ENCODE measurements at places on chromosomes 3 and 15. TPM values are rescaled to one million over a fixed set of nuclear protein-coding genes. Genes with fewer than 3 reads are reported as not detected.
A peak's percentile ranks its signal among the peaks of the same experiment; 100 is the strongest.

- DNase-seq, result no peak
These were observed 172.1 kb downstream of the POLR2M start for GRCh38 chr15:57878573-57878972.

- no peak for DNase-seq
These were observed 28.4 kb downstream of the RASGRP1 start for GRCh38 chr15:38536201-38536676.

DNA sequence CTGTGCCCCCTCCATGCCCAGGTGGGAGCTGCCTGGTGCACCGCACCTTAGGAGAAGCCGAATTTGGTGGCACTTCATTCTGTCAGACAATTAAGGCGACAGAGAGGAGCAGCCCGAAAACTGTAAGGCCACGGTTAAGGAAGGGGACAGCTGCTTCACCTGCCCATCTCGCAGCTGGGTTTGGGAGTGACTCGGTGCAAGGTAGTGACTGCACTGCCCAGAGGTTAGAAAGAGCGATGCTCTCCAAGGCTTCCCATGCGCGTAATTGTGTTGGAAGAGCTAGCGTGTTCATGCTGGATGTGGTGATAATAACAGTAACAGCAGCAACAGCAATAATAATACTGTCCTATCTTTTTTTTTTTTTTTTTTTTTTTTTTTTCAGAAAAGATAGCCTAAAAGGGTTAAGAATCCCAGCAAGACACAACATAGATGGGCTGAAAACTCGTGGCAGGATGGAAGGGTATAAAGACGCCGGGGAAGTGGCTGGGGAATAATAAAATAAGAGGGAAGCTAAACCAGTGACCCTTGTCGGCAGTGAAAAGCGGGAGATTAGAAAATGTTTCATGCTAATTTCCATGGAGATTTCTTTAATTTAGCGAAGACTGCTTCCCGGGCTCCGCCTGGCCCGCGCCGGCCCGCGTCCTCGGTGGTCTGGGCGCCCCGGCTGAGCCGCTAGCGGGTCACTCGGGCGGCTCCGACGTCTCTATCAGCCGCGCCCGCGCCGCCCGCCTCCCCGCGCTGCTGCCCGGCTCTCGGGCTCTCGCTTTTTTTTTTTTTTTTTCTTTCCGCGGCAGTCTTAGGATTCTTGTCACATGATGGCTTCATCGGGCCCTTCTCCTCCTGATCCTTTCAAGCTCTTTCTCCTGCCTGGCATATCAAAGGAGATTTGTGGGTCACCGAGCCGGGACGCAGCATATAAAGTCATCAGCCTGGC is 617.1 kb downstream of the NR2F2 start:
- DNase-seq, result no peak

- DNase-seq, result no peak
These were observed 22.4 kb downstream of the IDH2 start for GRCh38 chr15:90079619-90080457.

- no peak for DNase-seq
These were observed 10.4 kb downstream of the ARF4 start for GRCh38 chr3:57586778-57587177.

DNA sequence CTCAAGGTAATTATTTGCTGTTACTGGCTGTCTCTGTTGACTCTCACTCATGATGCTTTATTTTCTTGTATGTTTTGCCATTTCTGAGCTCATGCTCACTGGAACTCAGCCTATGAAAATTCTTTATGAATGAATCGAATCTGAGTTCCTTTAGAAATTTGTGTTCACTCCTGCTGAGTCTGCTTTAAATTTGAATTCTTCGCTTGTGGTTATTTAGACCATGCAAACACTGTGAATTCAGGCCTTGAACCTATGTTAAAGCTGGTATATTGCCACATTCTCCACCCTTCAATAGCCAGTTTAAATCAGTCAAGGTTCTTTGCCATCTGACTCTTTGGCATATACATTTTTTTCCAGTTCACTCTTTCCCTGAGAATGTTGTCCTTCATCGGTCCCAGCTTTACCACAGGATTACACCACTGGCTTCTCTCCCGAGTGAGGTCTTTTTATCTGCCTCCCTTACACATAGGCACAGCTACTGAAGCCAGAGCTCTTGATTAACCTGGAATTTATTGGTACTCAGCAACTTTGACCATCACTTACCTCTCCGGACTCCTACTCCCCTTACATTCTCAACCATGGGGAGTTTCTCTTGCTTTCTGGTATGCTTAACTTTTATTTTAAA is 400.6 kb downstream of the VPS13C start:
- DNase-seq, result no peak

DNA sequence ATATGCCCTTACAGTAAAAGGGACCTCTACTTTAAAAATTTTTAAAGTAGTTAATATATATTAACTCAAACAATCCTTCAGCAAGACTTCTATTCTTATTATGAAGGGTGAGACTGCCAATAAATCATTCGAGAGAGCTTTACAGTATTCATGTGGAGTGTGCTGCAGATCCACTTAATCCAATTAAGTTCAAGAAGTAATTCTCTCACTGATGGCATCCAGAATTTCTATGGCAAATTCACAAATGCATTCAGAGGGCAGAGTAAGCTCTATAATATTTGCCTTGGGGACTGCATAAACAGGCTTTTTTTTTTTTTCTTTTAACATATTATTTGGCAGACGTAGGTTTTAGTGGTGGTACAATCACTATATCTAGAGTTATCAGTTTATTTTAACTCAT is 692.0 kb downstream of the NLGN1 start:
- no peak for DNase-seq

- no peak for DNase-seq
These were observed 108.4 kb downstream of the ZNF609 start for GRCh38 chr15:64568765-64569164.

DNA sequence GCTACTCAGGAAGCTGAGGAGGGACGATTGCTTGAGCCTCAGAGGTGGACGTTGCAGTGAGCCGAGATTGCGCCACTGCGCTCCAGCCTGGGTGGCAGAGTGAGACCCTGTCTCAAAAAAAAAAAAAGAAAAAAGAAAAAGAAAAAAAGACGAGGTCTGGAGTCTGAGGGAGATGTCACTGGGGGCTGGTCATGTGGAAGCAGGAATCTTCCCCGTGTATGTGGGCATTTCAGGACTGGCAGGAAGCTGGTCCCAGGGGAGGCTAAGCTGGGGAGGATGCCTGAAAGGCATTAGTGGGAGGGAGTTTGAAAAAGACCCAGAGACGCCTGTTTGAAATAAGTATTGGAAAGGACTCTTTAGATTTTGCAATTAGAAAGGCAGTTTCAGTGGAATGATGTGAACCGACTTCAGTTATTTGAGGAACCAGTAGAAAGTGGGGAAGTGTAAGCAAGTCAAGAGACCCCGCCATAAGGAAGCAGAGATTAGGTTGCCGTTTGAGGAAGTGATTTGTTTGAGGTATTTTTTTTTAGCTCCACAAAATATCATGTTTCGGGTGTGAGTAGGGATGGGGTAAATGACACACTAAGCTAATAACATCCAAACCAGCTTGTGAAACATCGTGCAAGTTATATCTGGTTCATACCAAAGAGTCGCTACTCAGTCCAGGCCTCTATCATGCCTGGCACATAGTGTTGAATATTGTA is 55.5 kb downstream of the ST6GAL1 start:
- DNase-seq, result no peak

DNA sequence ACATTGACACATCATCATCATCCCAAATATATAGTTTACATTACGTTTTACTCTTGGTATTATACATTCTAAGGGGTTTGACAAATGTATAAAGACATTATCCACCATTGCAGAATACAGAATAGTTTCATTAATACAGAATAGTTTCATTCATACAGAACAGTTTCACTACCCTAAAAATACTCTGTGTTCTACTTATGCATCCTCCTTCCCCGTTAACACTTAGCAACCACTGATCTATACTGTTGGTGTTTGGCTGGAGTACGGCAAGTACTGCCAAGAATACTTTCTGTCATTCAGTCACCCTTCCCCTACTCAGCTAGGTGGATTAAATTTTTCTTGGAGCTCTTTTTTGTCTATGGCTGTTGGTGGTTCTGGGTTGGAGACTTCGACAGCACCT is 33.4 kb downstream of the LEKR1 start:
- DNase-seq, result no peak

DNA sequence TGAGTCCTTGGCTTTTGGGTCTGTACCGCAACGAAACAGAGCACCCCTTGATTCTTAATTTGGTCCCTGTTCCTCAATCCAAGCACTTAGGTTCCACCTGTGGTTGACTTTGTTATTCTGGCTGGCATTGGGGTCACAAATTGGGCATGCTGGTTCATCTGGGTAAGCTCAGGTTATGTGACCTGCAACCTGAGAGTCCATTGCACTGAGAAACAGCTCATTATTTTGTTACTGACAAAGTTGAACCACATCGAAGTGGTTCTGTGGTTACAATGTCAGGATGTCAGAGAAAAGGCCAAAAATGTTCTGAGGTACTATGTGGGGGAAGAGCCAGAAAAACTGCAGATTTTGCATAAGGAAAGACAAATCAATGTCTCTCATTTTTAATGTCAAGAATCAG is 74.2 kb downstream of the ZNF621 start:
- no peak for DNase-seq

- DNase-seq, result no peak
These were observed 68.3 kb upstream of the TBC1D5 start for GRCh38 chr3:17810759-17811158.

GRCh38 chr3:32448686-32449474 is 53.8 kb downstream of the CMTM6 start:
- DNase-seq, result no peak

- DNase-seq, result no peak
These were observed 148.0 kb upstream of the TPM1 start for GRCh38 chr15:62894322-62895085.

DNA sequence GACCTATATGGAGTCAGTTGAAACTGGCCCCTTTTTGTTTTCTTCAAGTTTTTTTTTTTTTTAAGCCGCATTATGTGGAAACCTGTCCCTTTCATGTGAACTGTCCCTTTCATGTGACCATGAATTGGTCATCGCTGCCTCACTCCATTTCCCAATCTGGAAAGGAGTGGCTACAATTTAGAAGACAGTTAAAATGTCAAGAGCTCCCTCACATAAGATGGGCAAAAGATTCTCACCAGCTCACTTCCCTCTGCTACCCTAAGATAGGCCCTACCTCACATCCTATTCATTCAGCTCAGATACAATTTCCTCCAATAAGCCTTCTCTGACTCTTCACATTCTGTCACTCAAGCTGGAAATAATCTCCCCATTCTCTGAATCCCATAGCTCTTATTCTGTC is 111.3 kb upstream of the BCL6 start:
- DNase-seq, result no peak

DNA sequence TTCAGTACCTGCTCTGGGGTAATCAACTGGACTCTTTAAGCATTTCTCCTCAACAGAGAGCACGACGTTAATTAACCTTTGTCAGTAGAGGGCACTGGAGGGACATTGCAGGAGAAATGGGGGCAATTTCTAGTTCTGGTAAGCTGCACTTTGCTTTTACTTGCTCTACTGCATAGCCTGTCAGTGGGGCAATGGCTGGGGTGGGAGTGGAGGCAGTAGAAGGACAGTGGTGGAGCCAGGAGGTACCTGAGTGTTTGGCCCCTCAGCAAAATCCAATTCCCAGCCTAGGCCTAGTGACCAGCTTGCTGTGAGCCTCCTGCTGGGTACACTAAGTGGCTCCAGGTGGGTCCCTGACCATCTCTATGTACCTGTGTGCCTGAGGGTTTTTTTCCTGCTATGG is 18.3 kb upstream of the MED12L start:
- DNase-seq, result no peak

DNA sequence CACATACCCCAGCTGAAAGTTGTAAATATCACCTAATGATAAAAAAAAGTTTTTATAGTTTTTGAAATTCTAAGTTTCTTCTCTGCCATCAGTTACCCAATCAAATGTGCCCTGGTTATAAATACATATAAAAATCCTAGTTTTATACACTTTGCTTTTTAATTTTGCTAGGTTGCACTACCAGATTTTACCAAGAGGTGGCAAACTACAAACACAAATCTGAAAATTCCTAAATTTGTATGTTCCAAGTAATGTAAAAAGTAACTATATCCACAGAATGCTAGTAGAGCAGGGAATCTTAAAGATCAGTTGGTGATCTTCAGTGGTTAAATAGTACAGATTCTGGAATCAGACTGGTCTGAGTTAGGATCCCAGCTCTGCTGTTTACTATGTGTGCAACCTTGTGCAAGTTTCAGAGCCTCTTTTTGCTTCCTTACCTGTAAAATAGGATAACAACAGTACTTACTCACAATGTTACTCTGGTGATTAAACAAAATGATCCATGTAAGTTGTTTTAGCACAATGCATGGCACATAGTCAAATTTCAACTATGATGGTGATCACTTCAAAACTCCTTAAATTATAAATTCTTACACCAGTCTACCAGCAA is 11.0 kb downstream of the TRPM7 start:
- DNase-seq, result no peak

GRCh38 chr15:42056934-42057798 is 36.3 kb upstream of the PLA2G4E start:
- DNase-seq, result peak; percentile 89

GRCh38 chr3:8520816-8521403 is 19.3 kb downstream of the LMCD1 start:
- no peak for DNase-seq

GRCh38 chr15:42363487-42363886 is 4.2 kb downstream of the CAPN3 start:
- DNase-seq, result no peak

DNA sequence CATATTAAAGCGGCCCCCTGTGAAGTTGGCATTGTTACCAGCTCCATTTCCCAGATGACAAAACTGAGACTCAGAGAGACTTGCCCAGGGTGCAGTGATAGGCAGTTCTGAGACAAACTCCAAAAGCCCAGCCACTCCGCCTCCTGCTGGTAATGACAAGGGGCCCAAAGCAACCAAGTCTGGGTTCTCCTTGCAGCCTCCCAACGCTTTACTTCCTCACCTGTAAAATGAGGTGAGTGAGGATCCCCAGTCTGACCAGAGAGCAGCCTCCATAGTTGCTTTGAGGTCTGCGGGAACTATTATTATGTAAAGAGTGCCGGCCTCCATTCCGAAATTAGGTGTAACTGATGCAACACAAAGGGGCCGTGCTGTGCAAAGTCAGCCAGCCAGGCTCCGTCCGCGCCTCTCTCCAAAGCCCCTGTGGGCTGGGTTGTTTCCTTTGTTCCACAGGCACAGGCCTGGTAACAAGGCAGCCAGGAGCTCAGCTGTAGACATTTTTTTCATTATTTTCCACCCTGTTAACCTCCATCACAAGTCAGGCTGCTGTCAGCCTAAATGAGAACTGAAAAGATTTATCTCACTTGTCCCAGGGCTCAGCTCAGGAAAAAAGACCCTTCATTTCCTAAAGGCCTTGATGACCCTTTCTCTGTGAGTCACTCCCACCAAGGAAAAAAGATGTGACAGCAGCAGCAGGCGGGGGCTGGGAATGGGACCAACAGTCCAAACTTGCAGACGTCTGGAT is 139.1 kb upstream of the RAD18 start:
- DNase-seq, result no peak

- DNase-seq, result no peak
These were observed 481.2 kb downstream of the FOXP1 start for GRCh38 chr3:71102111-71102983.

- no peak for DNase-seq
These were observed 412.4 kb downstream of the RAP2B start for GRCh38 chr3:153574445-153574844.

PRICKLE2 gene
- 13.9 TPM for total RNA-seq

PCOLCE2 gene
- total RNA-seq, result 0.59 TPM

UQCRC1 gene
- 83.8 TPM for total RNA-seq

GOLGA8M gene
- 1.5 TPM for total RNA-seq

SLC2A2 gene
- total RNA-seq, result 3.0 TPM

GOLGA6L10 gene
- total RNA-seq, result 1.9 TPM

MTMR10 gene
- total RNA-seq, result 18.9 TPM

KNG1 gene
- total RNA-seq, result not detected

All from pancreas (tissue), 10 donors.